ENCODE measurements at places on chromosomes 13 and 19.

GRCh38 chr19:1105008-1105872 is 1.4 kb downstream of the GPX4 start:
- DNase-seq = no peak

- DNase-seq = no peak
Observed at GRCh38 chr13:31168166-31168565, 6.5 kb upstream of the HSPH1 start.

- no peak for DNase-seq
Observed at GRCh38 chr13:30734439-30734838, 904 bp upstream of the ALOX5AP start.

GRCh38 chr13:106497079-106497478 is 38.4 kb downstream of the EFNB2 start:
- no peak for DNase-seq

GRCh38 chr13:62643799-62644524 is 1228.3 kb upstream of the PCDH20 start:
- DNase-seq = no peak

DNA sequence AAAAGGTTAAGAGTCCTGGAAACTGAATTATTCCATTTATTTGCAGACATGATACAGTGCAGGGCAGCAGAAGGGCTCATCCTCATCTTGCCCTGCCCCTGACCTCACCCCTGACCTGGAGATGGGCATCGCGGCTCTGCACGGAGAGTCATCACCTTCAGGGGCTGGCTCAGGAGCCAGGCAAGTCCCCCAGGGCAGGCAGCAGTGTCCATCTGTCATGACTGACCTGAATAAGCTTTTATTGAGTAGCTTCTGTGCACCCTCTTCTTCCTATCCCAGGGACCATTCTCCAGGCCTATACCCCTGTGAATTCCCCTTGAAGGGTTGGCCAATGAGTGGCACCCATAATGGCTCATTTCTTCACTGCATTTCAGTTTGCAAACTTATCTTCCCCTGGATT is 484.2 kb downstream of the ZNF536 start:
- DNase-seq = no peak

DNA sequence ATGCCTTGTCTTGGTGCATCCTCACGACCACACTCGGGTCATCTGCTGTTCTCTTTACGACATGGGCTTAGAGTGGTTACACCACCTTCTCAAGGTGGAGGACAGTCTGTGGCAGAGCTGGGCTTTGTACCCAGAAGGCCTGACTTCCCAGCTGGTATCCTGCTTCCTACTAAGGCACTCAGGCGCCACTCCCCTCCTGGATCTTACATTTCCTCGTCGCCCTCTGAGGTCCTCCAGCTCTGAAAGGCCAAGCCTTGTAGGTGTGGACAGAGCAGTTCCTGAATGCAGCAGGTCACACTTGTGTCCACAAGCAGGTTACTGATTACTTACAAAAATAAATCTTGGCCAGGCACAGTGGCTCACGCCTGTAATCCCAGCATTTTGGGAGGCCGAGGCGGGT is 11.9 kb downstream of the SYCE2 start:
- no peak for DNase-seq

- DNase-seq = peak; percentile 91
Observed at GRCh38 chr13:74134221-74134776, at the start of gene KLF12. Gene KLF12, minus strand, starts transcription at chr13:74134404.

DNA sequence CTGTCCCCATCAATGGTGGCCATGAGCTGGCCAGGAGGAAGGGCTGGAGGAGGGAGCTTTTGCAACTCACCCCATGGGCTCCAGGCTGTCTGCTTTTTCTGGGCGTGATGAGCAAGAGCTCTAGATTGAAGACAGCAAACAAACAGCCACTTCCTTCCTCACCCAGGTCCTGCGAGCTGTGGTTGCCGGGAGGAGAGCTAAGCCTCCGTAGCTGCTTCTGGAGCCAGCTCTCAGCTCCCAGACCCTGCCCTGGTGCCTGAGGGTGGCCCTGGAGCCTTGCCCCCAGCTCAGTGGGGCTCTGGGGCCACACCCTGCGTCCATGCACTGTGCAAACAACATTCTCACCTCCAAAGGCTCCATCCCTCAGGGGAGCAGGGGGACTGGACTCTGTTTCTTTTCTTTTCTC is 6.2 kb downstream of the MYO1F start:
- DNase-seq = peak; percentile 49

DNA sequence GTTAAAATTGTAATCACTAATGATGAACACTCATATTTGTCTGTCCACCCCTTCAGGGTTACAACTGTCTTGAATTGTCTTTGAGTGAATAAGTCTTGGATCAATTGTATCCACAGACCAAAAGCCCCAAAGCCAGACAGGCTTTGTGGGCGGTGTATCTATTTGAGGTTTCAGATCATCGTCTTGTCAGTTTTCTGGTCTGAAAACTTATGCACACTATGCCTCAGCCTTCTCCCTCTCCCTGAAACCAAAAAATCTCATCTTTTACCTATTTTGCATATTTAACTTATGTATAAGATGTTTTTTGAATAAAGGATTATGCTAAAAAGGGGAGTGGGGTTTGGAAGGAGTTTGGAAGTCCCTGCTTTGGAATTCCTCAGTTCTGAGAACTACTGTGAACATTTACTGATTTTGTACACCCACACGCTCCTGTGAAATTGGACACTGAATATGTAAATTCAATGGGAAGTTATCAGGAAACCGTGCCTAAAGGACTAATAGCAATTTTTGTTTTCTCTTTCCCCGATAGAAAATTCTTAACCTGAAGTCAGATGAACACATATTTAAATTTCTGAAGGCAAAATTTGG is 52.1 kb downstream of the DPY19L3 start:
- DNase-seq = no peak

DNA sequence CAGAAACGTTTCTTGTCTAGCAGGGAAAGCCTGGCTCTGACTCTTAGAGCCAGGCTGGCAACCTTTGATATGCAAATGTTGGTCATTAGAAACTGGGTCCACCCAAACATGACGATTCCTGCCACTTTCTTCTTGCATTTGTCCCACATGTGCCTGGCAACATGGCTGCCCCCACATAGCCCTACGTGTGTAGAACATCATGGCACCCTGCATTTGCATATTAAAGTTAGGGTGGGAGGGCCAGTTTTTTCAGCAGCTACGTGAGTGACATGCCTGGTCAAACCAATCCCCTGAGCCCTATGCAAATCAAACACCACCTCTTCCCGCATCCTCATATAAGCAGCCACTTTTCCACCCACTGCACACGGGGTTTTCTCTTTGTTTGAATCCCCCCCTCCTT is 95.0 kb downstream of the LIG4 start:
- no peak for DNase-seq

DNA sequence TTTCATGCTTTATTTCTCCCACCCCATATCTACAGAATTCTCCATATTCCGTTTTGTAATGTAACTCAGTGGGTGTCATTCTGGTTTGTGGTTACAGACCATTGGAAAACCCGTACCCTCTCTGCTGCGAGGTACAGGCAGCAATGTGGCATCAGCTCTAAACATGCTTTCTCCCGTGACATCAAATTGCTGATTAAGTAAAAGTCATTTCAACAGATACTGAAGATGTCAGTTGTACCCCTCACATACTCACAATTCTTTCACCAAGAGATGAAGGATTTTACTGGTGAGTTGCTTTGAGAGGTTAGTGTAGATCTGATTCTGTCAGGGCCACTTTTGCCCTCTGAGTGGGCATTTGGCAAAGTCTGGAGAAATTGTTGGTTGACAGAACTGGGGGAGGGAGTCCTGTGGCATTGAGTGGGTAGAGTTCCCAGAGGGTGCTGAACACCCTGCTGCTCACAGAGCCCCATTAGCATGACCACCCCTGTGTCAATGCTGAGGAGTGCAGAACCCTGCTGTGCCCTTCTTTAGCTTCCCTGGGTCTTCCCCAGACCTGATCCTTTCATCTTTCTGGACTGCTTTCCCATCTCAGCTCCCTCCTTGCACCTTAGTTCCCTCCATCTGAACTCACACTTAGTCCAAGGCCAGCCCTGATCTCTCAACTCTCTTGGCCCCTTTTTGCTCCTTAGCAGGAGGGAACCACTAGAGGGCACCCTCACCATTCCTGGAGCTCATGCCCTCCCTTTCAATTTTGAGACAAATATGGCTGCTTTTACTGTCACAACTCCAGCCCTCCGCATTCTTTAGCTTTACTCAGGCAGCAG is 39.9 kb upstream of the CEACAM8 start:
- no peak for DNase-seq

- DNase-seq = no peak
Observed at GRCh38 chr19:4013886-4014540, 6.5 kb downstream of the PIAS4 start.

GRCh38 chr19:13077240-13077639 is 25.4 kb downstream of the LYL1 start:
- DNase-seq = no peak

DNA sequence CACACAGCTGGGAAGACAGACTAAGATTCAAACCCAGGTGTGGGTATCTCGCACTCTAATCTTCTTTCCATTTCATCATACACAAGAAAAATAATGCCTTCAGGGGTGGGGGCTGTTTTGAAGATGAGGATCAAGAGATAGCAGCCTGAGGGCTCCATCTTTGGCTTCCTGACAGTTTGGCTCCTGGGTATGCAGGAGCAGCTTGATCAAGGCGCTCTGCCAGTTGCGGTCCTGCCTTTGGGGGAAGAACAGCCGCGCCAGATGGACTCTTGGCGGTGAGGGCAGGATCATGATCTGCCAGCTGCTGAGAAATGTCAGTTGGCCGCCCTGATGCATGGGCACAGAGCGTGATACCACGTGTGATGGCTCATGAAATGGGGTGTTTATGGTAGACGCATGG is 119.1 kb downstream of the IER2 start:
- DNase-seq = no peak

GRCh38 chr13:39370554-39370953 is 232.4 kb downstream of the LHFPL6 start:
- DNase-seq = no peak

DNA sequence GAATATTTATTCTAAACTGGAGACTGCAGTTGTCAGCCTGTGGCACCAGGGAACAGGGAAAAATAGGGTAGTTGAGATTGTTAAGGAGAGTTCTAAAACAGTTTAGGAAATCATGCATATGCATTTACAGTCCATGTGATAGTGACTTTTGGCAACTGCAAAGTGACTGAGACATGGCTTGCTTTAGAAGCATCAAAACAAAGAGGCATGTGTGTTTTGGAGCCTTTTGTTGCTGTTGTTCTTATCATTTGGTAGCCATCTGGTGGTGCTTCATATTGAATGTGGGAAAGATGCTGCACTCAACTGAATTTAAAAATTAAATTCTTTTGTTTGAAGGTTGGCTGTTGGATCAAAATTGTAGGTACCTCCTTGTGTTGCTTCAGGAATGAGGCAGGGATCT is 10.2 kb upstream of the EBPL start:
- no peak for DNase-seq

DNA sequence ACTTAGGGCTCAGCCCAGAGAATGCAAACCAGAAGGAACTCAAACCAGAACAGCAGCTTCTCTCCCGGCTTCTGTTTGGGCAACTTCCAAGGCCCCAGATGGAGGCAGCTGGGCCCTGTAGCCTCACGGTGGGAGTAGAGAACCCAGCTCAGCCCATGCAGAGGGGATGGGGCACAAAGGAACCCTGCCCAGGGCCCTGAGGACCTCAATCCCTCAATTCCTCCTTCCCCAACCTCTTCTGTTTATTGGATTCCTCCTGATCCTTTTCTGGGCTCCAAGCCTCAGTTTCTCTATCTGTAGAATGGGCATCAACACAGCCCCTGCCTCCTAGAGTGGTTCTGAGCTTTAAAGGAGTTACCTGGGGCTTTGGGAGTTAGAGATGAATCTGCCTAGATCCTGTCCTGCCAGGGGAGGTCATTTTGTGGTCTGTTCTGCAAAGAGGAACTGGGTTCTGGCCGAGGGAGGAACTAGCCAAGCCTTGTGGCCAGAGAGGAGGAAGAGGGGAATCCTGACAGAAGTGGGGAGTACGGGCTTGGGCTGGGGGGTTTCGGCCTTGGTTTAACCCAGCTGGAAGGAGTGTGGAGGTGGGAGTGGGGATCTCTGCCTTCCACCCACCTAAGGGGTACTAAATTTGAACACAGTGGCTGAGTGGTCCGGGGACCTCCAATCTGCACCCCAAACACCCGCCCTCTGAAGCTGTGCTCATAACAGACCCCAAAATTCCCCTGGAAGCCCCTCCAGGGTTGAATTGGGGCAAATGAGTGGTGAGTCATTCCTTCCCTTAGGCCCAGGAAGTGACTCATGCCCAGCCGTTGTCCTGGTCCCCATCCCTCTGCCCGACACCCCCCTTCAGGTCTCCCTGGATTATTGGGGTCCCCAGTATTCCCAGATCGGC is 2.7 kb downstream of the ADGRE5 start:
- DNase-seq = peak; percentile 79

DNA sequence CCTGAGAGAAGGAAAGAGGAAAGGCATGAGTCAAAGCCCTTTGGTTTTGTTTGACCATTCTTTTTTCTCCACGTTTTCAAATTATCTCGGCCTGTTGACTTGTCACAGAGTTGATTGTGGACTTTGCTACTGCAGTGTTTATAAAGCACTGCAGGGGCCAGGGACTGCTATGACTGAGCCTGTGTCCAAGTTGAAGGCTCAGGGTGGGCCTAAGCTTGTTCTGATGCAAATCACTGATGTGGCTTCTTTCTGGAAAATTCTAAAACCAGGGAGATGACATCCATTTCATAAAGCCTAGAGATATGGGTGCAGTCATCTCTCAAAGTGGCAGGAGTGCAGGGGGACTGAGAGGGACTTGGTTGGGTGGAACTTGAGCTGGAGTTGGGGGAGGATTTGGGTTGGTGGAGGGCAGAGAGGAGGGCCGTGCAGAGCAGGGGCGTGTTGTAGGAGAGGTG is 1.2 kb upstream of the CXCL17 start:
- no peak for DNase-seq

DNA sequence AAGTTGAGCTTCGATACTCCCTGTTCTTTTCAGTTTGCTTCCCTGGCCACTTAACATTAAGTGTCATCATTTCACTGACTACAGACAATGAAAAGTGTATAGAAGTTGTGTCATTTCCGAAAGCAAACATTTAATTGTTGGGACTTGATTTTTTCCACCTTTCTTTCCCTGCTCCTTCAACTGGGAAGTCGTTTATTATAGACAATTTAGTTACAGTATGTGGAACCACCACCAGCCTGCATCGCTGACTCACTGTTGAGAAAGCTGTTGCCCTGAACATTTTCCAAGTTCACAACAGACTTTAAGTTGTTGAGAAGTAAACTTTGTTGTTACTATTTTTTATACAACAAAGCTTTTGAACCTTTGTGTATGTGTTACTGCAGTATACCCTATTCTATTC is 788.4 kb upstream of the PRR20A start:
- no peak for DNase-seq

DNA sequence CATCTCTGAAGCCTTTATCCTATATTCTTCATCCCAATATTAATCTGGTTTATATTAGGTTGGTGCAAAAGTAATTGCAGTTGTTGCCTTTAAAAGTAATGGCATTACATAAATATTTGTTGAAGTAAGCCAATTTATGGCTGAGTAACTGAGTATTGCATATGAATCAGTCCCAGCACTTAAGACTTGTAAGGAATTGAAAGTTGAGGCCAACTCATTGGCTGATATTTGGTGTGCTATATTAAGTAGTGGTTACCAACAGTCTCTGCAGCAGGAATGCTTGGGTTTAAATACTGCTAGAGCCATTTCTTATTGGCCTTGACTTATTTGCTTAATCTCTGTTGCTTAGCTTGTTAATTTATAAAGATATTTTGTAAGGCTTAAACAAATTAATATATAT is 460.7 kb downstream of the GPC6 start:
- DNase-seq = no peak
